ENCODE measurements at places on chromosomes 7 and 10. TPM values are rescaled to one million over a fixed set of nuclear protein-coding genes. Genes with fewer than 3 reads are reported as not detected.

Gene SPAM1
- total RNA-seq = not detected

Gene SMIM30
- 32.2 TPM for total RNA-seq

Gene CHST3
- total RNA-seq = 12.9 TPM

GRCh38 chr7:80040335-80040734 is 94.3 kb upstream of the GNAI1 start:
- no peak overlapping the region for H3K4me3 ChIP-seq

DNA sequence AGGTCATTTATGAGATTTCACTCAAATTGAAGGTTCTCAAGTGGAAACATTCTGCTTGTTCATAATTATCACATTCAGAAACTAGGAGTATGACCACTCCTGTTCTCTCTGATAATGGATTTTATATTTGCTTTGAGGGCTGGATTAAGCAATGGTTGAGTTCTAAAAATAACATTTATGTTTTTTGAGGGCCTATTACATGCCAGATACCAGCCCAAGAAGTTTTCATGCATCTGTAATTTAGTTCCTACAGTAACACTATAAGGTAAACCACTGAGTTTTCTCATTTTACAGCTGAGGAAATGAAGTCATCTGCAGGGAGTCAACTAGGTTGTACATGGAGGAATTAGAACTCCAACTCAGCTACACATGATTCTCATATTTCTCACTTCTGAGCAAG is 25.5 kb upstream of the NKX2-3 start:
- DNase-seq = no peak
- no peaks in the 10 kb centered on the region for H3K36me3 ChIP-seq
- no peak overlapping the region for H3K27ac ChIP-seq
- H3K4me1 ChIP-seq = no peaks in the 10 kb centered on the region

- H3K27ac ChIP-seq = no peak overlapping the region
- peaks cover 8% of the 10 kb centered on the region for H3K4me1 ChIP-seq
- H3K4me3 ChIP-seq = no peak overlapping the region
- DNase-seq = no peak
- peaks cover 15% of the 10 kb centered on the region for H3K36me3 ChIP-seq
- no peaks in the 10 kb centered on the region for H3K27me3 ChIP-seq
Measured at GRCh38 chr7:139041378-139042085, 5.7 kb upstream of the ZC3HAV1L start.

GRCh38 chr7:143279186-143280098 is 5.3 kb upstream of the TMEM139 start:
- H3K4me1 ChIP-seq = peaks cover 26% of the 10 kb centered on the region
- H3K36me3 ChIP-seq = no peaks in the 10 kb centered on the region
- peak overlapping the region; percentile 89 for H3K27ac ChIP-seq

- H3K27me3 ChIP-seq = no peaks in the 10 kb centered on the region
- DNase-seq = no peak
- H3K4me3 ChIP-seq = no peak overlapping the region
- no peak overlapping the region for H3K27ac ChIP-seq
Measured at GRCh38 chr7:136919820-136920219, 51.4 kb downstream of the CHRM2 start.

GRCh38 chr7:110050785-110051184 is 1040.1 kb upstream of the LRRN3 start:
- no peaks in the 10 kb centered on the region for H3K27me3 ChIP-seq
- H3K36me3 ChIP-seq = peaks cover 1% of the 10 kb centered on the region
- no peak overlapping the region for H3K27ac ChIP-seq
- no peak for DNase-seq
- no peak overlapping the region for H3K4me3 ChIP-seq

- no peak overlapping the region for H3K27ac ChIP-seq
- DNase-seq = no peak
- H3K27me3 ChIP-seq = peaks cover 4% of the 10 kb centered on the region
- no peak overlapping the region for H3K4me3 ChIP-seq
- no peaks in the 10 kb centered on the region for H3K36me3 ChIP-seq
Measured at GRCh38 chr10:105359708-105360107, 718.6 kb downstream of the SORCS3 start.

GRCh38 chr10:17075533-17076359 is 53.9 kb downstream of the CUBN start:
- no peak overlapping the region for H3K4me3 ChIP-seq
- H3K36me3 ChIP-seq = no peaks in the 10 kb centered on the region
- H3K27me3 ChIP-seq = peaks cover 3% of the 10 kb centered on the region
- no peaks in the 10 kb centered on the region for H3K4me1 ChIP-seq

DNA sequence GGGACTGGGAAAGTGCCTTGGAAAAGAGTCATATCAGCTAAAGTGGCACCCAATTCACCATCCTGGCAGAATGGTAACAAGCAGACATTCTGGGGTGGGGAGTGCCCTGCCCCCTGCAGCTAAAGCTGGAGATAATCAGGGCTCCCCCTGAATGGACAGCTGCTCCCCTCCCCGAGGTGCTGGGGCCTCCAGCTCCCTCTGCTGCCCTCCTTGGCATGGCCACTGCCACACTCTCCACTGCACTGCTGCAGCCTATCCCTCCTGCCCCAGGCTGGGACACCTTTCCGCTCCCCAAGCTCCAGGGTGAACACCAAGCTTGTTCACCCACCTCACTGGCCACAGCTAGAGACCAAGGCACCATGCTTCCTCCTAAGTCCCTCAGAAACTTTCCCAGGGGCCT is 9.8 kb upstream of the PARD3 start:
- no peaks in the 10 kb centered on the region for H3K27me3 ChIP-seq
- no peak overlapping the region for H3K27ac ChIP-seq
- no peaks in the 10 kb centered on the region for H3K36me3 ChIP-seq
- DNase-seq = no peak
- no peak overlapping the region for H3K4me3 ChIP-seq

- H3K4me1 ChIP-seq = peaks cover 3% of the 10 kb centered on the region
- no peaks in the 10 kb centered on the region for H3K36me3 ChIP-seq
- H3K27ac ChIP-seq = no peak overlapping the region
- no peak for DNase-seq
- H3K27me3 ChIP-seq = no peaks in the 10 kb centered on the region
- H3K4me3 ChIP-seq = no peak overlapping the region
Measured at GRCh38 chr7:121012919-121013318, 24.4 kb downstream of the CPED1 start.
